ENCODE measurements at places on chromosomes 3 and 15.

GRCh38 chr15:65201918-65202317, 9.4 kb downstream of the CILP start:
- no peak for DNase-seq

DNA sequence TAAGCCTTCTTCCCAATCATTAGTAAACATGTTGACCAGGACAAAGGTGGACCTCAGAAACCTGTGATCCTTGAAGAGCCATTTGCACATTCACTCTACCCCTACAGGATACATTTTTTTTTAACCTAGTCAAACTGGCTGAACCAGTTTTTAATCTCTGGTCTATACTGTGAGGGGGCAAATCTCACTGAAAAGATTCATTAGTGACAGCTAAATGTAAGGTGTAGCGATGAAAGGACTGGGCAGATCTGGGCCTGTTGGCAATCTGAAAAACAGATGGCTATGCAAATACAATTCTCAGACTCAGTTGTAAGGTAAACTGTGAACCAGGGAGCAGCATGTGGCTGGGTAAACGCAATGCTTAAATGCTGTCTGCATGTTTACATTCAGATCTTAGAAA, 75.6 kb upstream of the SNTN start:
- DNase-seq = peak; percentile 20

- no peak for DNase-seq
Observed at GRCh38 chr3:172339892-172340291, 108.4 kb downstream of the GHSR start.

GRCh38 chr15:52006702-52007340, 12.2 kb upstream of the MAPK6 start:
- no peak for DNase-seq

DNA sequence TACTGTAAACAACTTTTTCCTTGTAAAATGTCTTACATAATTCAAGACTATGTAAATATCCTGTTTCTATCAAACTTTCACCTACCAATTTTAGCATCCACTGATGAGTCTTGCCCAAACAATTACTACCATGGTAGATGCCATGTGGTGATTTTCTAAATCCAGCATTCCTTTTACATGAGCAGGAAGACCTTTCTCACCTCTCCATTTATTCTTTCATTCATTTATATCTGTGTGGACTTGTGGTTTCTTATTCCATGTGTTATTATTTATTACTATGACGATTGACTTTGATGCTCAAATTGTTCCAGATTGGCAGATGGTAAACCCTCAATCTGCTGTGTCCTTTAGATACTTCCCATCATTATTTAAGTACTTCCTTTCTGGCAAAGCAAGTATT, 62.4 kb downstream of the IFT57 start:
- DNase-seq = no peak

DNA sequence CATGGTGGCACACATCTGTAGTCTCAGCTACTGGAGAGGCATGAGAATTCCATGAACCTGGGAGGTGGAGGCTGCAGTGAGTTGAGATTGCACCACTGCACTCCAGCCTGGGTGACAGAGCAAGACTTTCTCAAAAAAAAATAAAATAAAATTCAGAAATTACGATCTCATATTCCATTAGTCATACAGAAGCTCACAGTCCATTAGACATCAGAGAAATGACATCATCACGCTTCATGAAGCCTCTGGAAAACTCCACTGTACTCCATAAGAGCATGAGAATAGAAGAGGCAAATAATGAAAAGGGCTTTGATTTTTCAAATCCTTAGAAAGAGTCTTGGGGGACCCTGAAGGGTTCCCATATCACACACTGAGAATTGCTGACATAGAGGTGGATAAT, 145.0 kb upstream of the MITF start:
- no peak for DNase-seq

DNA sequence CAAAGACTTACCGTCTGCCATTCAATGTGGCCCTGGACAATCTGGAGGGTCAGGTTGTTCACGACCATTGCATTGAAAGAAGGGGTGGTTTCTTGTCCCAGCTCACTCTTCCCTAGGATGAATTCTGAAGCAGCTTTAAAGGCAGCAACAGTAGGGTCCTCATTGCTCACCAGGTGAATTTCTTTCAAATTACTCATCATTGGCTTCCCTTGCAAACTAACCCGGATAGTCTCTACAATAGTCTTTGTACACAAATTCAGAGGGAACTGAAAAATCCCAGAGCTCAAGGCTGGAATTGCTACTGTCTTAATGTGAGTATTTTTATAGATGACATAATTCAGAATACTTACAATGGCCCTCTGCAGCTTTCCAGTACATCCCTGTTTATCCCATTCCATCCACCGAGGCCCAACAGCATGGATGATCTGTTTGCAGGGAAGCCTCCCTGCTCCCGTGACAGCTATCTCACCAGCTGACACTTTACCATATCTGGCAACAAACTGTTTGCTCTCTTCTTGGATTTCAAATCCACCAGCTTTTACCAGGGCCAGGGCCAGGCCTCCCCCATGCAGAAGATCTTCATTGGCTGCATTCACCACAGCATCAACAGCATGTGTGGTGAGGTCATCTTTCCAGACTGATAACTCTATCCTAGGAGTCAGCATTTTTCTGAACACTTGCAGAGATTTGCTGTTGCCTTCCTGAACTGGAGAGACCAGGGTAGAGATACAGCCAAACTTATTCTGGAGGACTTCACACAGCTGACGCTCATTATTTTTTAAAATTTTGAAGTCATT, 8.6 kb downstream of the PARP9 start:
- DNase-seq = no peak

DNA sequence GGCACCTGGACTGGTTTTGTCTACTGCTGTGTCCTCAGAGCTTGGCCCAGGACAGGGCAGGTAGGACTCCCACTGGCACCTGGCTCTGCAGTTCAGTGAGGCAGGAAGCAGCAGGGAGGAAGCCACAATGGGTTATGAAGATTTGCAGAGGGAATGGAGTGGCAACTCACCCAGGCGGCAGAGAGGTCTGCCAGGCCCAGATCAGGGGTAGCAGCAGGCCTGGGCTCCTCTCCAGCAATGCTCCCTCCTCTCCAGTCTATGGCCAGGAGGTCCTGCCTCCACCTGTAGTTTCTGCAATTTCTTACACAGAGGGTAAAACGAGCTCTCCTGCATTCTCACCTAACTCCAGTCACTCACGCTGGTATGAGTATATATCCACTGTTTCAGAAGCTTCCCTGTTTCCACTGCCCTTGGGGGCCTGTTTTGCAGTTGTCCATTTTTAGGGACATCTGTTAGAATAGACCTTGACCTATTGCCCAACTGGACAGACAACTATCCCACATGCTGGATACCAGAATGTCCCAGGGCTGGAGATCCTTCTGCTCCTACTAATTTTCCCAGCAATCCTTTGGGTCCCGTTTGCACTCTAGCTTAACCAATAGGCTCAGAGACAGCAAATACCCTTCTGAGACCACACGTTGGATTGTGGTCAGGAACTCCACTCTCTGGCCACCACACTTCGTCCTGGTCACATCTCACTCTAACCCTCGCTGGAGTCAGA, 35.2 kb downstream of the HMCES start:
- DNase-seq = no peak
